ENCODE measurements at places on chromosomes 1 and 21. TPM values are rescaled to one million over a fixed set of nuclear protein-coding genes. Genes with fewer than 3 reads are reported as not detected.

DNA sequence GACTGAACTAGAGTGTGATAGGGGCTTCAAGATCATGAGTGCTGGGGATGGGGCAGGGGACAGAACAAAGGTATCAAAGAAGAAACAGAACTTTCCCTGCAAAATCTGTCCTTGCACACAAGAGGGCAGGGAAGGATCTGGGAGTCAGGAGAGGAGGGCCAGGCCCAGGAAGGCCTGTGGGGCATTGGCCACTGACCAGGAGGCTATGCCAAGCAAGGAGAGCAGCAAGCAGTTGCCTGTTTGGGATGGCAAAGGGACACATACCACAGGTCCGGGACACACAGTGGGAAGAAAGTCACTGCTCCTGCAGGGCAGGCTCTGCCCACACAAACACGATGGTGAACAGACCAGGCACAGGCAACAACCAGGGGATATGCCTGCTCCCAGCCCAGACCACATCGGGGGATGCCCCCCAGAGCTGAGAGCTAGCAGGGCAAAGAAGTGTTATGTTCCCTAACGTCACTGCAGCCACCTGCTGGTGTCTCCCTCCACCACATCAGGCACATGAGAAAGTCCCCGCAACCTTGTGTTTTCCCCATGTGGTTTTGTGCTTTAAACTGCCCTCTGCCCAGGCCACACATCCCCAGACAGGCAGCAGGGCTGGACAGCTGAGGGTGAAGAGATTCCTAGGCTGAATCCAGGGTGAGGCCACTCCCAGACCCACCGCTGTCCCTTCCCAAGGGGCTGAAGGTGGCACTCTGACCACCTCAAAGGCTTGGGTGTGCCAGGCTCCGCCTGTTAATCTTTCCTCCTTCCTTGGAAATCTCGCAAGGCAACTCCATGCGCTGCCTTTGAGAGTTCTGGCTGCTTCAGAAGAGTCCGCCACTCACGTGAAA is 53.6 kb downstream of the KIF21B start:
- no peaks in the 10 kb centered on the region for H3K4me1 ChIP-seq
- H3K27ac ChIP-seq = no peak overlapping the region
- H3K36me3 ChIP-seq = no peaks in the 10 kb centered on the region
- no peak overlapping the region for H3K4me3 ChIP-seq
- no peak for DNase-seq

DNA sequence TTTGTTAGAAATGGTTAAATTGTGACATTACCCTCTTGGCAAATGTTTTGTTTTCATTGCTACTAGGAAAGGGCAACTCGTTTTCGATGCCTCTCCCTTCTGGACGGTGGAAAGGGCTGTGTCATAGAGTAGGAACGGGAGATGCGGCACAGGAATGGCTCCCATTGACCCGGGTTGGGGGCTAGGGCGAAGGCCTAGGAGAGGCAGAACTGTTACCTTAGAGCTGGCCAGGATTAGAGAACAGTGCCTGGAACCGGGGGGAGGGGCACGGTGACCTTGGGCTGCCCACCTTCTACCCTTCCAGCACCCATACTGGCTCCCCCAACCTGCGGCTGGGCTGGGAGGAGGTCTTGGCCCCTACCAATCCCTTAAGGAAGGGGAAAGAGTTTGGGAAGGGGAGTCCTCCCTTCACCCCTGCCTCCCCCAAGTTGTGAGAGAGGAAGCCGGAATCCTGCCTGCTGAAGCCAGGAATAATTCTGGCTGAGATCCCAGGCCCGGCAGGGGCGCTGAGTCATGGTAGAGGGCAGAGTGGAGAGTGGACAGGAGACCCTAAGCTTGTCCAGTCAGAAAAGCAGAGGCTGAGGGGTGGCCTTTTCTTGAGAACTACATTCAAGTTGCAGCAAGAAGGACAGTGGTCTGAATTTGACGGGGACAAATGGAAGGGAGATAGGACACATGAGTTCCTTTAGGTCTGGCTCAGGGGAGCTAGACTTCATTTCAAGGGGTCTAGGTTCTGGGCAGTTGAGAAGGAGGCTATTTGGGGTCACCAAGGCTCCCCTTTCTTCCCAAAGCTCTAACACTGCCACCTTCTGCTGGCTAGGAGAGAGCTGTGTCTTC is 8.2 kb downstream of the LMNA start:
- H3K4me3 ChIP-seq = peak overlapping the region; percentile 15
- peak overlapping the region; percentile 93 for H3K27ac ChIP-seq
- no peaks in the 10 kb centered on the region for H3K27me3 ChIP-seq

- H3K4me3 ChIP-seq = no peak overlapping the region
- no peaks in the 10 kb centered on the region for H3K4me1 ChIP-seq
- H3K27me3 ChIP-seq = no peaks in the 10 kb centered on the region
- no peak for DNase-seq
These were observed 154.3 kb upstream of the USP24 start for GRCh38 chr1:55369474-55369873.

DNA sequence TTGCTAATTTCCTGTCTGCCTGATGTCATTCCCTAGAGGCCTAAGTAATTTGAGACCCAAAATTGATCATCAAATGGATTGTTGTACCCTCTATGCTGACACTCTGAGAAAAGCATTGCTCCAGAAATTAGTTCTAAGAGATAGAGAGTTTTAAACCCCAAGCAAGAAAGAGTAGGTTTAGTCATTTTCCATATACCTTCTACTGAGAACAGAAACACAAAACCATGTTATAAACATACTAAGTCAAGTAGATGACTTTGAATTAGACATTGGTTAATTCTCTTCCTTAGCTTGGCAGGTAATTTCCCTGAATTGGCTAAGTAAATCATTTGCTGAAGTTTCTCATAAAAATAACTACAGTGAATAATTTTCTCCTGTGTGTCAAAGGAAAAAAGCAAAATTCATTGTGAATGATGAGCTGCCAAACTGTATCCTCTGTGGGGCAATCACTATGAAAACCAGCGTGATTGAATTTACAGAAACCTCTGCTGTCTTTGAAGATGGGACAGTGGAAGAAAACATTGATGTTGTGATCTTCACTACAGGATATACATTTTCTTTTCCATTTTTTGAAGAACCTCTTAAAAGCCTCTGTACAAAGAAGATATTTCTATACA is 20.1 kb downstream of the FMO4 start:
- H3K27me3 ChIP-seq = no peaks in the 10 kb centered on the region
- no peak for DNase-seq
- H3K4me1 ChIP-seq = peaks cover 25% of the 10 kb centered on the region

DNA sequence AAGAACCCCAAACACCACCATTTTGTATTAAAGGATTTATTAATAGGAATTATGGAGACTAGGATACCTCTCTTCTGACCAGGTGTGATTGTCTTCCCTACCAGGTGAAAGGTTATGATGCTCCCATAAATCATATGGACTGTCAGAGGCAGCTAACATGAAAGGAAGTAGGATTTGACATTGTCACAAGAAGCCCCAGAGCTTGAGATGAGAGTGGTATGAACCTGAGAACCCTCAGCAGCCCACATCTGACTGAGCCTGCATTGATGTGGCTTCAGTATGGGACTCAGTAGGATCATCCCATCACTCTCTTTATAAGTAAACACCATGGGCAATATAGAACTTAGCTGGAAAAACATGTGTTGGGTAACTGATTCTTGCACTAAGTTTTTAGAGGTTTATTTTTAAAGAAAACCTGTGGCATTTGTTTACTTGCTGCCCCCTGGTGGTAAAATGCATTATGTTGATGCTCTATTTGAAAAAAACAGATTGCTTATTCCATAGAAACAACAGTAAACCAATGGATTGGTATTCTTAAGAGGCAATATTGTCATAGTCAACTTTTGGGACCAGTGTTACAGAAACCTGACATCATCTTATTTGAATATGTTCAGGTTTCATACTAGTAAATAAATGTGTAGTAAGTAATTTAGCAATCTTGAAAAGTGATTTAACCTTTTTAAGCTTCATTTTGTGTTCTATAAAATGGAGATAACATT is 16.6 kb upstream of the CACYBP start:
- DNase-seq = no peak
- H3K4me1 ChIP-seq = no peaks in the 10 kb centered on the region
- H3K27me3 ChIP-seq = no peaks in the 10 kb centered on the region
- peaks cover 2% of the 10 kb centered on the region for H3K36me3 ChIP-seq
- no peak overlapping the region for H3K27ac ChIP-seq

- peaks cover 25% of the 10 kb centered on the region for H3K4me1 ChIP-seq
- H3K36me3 ChIP-seq = no peaks in the 10 kb centered on the region
- no peak overlapping the region for H3K4me3 ChIP-seq
- H3K27me3 ChIP-seq = no peaks in the 10 kb centered on the region
- no peak for DNase-seq
These were observed 1.3 kb upstream of the LYST start for GRCh38 chr1:235867903-235868469.

DNA sequence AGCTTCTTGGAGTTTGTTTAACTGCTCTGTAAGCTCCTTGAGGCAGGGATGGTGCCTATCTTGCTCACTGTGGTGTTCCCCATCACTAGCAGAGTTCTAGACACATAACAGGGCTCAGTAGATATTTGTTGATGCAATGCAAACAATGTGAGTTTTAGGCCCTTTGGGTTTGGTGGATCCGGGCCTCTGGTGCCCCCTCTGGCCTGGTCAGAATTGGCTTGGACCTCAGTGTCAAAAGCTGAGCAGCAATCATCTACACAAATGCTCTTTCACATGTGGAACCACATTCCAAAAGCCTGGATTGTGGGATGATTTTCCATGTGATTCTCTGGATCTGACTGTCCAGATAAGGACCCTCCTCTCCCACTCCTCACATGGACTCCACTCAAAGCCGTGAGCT is 53.4 kb upstream of the BCAR3 start:
- H3K36me3 ChIP-seq = no peaks in the 10 kb centered on the region
- H3K27me3 ChIP-seq = no peaks in the 10 kb centered on the region
- no peaks in the 10 kb centered on the region for H3K4me1 ChIP-seq
- no peak for DNase-seq

The LCE1C gene
- not detected for polyA plus RNA-seq

The TRABD2B gene
- polyA plus RNA-seq = 1.2 TPM

DNA sequence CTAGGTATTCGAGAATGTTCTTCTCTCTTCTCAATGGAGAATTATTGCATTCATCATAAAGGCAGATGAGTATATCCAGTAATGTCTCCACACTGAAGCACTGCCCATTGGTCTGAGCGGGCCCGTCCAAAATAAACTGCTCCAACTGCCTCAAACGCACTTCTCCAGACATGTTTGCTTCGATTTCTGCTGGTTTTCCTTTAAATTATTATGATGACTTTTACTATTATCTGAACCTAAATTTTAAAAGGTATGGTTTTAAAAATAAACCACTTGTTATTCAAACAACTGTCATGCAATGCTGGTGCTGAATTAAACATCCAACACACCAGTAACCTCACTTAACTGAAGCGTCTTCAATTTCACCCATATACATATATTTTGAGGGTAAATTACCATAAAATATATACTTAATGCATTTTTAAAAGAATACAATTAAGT is 1.3 kb downstream of the CDC42BPA start:
- no peaks in the 10 kb centered on the region for H3K36me3 ChIP-seq
- H3K4me3 ChIP-seq = peak overlapping the region; percentile 98
- no peak for DNase-seq
- H3K4me1 ChIP-seq = peaks cover 22% of the 10 kb centered on the region
- no peaks in the 10 kb centered on the region for H3K27me3 ChIP-seq

DNA sequence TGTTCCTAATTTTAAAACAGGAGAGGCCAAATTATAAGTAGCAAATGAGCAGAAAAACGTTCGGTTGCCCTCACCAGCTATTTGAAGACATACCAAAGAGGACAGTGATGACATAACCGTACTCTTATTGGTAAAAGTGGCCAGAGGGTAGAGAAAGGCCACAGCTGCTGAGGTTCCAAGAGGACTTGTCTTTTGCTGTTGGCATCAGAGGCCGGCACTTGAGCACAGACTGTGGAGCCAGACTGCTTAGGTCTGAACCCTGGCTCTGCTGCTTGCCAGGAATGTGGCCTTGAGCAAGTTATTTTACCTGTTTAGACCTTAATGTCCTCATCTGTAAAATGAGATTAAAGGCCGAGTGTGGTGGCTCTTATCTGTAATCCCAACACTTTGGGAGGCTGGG is 14.9 kb downstream of the ETV3L start:
- H3K27ac ChIP-seq = no peak overlapping the region
- no peak overlapping the region for H3K4me3 ChIP-seq
- DNase-seq = no peak
- no peaks in the 10 kb centered on the region for H3K27me3 ChIP-seq
- H3K4me1 ChIP-seq = peaks cover 9% of the 10 kb centered on the region

GRCh38 chr1:163022129-163022528 is 47.0 kb upstream of the RGS4 start:
- no peak overlapping the region for H3K27ac ChIP-seq
- no peaks in the 10 kb centered on the region for H3K4me1 ChIP-seq
- no peak overlapping the region for H3K4me3 ChIP-seq
- DNase-seq = no peak
- H3K27me3 ChIP-seq = no peaks in the 10 kb centered on the region

The RNU1-1 gene
- not detected for polyA plus RNA-seq

- H3K27ac ChIP-seq = no peak overlapping the region
- DNase-seq = no peak
- no peak overlapping the region for H3K4me3 ChIP-seq
These were observed 88.8 kb downstream of the KIF1B start for GRCh38 chr1:10299151-10299550.

- DNase-seq = no peak
- no peak overlapping the region for H3K27ac ChIP-seq
- H3K36me3 ChIP-seq = no peaks in the 10 kb centered on the region
- no peak overlapping the region for H3K4me3 ChIP-seq
These were observed 203.9 kb downstream of the ZNF326 start for GRCh38 chr1:90198616-90199332.

Data from liver (tissue), 10 donors.